AG09309 (cell line): ENCODE measurements at places on chromosomes 1 and 21.

- no peak for DNase-seq
These were observed 55.0 kb downstream of the NID1 start for GRCh38 chr1:236009857-236010256.

DNA sequence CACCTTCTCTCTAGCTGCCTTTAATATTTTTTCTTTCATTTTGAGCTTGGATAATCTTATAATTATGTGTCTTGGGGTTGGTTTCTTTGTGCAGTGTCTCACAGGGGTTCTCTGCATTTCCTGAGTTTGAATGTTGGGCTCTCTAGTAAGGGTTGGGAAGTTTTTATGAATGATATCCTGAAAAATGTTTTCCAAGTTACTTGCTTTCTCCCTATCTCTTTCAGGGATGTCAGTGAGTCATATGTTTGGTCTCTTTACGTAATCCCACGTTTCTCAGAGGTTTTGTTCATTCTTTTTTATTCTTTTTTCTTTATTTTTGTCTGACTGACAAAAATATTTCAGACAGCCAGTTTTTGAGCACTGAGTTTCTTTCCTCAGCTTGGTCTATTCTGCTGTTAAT, 55.4 kb upstream of the CCDC190 start:
- DNase-seq, result peak; percentile 41

- DNase-seq, result no peak
These were observed 81.0 kb upstream of the VAMP3 start for GRCh38 chr1:7690076-7690475.

DNA sequence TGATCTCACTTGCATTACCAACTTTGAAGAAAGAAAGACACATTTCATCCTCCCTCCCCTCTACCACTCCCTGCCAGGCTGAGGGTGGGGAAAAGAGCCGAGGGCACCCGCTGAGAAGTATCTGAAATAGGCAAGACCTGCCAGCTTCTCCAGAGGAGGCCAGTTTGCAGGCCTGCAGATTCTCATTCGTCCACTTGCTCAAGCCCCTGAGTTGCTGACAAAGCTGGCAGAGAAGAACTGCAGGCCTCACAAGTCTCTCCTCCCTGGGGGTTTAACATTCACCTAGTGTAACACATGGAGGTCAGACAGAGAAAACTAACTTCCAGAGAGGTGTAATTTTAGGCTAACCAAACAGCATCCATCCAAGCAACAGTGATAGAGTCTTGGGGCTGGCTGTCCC, 376.4 kb downstream of the HHAT start:
- DNase-seq, result no peak

GRCh38 chr1:12615159-12615864, 2.7 kb downstream of the DHRS3 start:
- no peak for DNase-seq

GRCh38 chr1:116390195-116390594, 17.2 kb downstream of the ATP1A1 start:
- no peak for DNase-seq

DNA sequence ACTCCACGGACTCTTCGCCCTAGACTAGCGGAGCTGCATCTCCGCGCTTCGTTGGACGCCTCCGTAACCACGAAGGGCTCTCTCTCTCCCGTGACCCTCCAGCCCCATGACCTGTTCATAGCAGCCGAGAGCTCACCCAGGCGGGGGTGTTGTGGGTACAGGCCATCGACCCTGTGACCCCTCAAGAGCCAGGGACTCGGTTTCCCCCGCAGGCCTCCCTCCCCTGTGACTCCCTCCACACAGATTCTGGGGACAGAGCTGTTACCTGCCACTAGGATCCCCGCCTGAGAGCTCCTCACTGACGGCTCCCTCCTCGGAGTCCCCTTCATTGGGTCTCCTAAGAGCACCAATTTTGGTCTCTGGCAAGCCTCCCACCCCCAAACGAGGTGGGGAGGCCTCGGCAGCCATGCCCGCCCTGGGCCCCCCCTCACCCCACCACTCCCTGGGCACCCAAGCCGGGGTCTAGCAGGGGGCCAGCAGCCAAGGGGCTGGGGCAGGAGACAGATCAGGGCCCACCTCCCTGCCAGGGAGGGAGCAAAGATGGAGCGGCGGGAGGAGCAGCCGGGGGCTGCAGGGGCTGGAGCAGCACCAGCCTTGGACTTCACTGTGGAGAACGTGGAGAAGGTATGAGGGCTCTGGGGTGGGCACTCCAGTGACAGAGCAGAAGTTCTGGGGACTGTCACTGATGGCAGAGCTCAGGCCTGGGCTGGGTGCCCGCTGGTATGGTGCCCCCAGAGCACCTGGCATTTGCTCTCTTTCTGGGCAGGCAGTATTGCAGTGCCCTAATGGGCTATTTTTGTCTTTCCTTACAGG, 517 bp downstream of the IPO13 start:
- DNase-seq, result no peak

- peak; percentile 60 for DNase-seq
These were observed 291.4 kb downstream of the LRRC40 start for GRCh38 chr1:69913977-69914376.

DNA sequence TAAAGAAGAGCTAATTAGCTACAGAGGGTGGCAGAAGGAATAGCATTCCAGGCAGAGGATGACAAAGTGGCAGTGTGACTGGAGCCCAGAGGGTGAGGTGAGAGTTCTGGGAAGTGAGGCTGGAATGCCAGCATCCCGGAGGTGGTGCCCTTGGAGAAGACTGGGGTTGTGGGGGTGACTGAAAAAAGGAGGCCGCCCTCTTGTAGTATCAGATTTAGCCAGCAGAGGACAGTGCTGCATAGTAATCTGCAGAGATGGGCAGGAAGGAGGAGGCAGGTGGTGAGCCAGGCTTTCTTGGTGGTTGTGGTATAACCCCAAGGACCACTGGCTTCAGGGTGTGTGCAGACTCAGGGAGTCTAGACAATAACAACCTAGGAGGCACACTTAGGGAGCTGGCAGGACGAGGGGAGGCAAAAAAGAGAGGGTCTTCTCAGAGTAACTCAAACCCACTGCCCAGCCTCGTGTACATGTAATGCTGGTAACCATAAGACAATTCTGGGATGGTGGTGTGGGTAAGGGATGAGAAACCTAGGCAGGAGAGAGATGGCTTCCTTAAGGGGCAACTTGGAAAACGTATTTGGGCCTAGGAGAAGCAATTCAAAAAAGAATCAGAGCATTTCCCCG, 30.5 kb downstream of the MROH7 start:
- peak; percentile 8 for DNase-seq

DNA sequence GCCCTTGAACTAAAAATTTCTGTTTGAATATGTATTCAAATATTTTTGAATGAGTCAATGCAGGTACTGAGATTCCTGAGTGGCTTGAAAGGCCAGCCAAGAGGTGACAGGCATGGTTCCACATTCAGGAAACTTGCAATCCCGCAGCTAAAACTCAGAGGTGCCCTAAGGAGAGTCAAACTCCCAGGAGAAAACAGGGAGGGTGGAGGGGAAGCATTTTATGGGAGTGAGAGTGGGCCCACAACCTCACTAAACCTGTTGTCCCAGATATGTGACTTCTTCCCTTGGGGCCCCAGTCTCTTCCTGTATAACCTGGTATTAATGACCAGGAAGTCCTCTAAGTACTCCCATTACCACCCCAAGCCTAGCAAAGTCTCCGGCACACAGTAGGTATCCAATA, 189.6 kb downstream of the PLPP3 start:
- no peak for DNase-seq

- no peak for DNase-seq
These were observed 617 bp downstream of the KIRREL1 start for GRCh38 chr1:157993918-157994605.

- DNase-seq, result no peak
These were observed 209.8 kb downstream of the ROR1 start for GRCh38 chr1:63983391-63984256.

DNA sequence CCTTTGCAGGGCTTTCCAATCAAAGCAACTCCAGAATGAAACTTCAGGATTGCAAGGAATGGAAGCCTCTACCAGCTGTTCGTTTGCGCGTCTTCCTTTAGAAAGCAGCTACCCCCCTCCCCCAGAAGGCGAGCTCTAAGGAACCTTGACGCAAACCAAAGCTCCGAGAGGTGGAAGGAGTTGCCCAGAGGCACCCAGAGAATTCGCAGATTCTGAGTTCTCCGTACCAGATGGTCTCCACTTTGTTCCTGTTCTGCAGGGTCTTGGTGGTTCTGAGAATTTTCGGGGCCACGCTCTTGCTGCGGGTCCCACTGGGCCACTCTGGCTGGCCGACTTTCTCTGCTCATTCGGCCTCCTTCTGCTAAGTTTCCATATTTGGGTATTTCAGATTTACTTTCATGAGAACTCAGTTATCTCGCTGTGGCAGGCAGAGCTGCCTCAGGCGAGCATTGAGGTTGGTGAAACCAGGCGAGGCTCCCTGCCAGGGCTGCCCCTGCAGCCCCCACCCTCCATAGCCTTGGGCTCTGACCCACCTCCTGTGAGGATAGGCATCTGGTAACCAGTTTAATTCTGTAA, 801 bp downstream of the TRAF5 start:
- DNase-seq, result no peak

DNA sequence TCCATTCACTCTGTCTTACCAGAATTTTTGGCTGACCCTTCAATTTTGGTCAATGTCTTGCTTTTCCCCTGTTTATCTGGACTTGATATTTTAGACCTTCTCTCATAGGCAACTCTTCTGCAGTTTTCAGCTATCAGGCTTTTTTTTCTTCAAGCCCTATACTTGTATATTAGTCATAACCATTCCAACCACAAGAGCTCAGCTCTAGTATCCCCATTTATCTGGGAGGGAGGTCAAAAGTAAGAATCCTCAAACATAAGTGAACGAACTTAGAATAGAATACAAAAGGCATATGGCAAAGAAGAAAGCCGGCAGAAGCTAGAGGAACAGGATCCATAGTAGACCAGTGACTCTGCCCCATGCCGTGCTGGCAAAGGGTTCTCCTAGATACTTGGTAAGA, 45.9 kb upstream of the TNFSF4 start:
- no peak for DNase-seq

- no peak for DNase-seq
These were observed 21.1 kb downstream of the C1orf115 start for GRCh38 chr1:220711056-220711809.

- no peak for DNase-seq
These were observed 122.2 kb downstream of the KCNN3 start for GRCh38 chr1:154747740-154748404.
